Transverse colon (tissue), 4 donors: ENCODE measurements at places on chromosomes 5 and 9.

DNA sequence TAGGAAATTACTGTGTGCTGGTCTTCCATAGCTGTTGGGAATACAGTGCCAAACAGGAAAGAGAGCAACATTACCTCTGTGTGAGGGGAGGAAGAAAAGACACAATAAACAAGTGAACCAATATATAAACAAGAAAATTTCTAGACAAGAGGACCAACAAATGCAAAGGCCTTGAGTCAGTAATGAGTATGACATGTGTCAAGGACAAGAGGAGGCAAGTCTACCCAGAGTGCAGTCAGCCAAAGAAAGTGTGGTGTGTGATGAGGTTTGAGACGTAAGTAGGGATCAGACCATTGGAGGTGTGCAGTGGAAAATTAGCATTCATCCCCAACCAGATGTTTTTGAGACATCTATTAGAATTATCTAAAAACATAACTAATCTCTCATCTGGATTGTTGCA, 69.5 kb upstream of the CDH6 start:
- no peak for DNase-seq

DNA sequence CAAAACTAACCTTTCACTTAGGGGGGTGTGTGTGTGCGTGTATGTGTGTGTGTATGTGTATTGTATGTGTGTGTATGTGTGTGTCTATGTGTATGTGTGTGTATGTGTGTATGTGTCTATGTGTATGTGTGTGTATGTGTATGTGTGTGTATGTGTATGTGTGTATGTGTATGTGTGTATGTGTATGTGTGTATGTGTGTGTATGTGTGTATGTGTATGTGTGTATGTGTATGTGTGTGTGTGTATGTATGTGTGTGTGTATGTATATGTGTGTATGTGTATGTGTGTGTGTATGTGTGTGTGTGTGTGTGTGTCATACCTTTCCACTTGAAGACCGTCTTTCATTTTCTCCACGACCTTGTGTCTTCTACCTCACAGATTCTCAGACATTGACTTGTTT, 20.8 kb upstream of the FLT4 start:
- no peak for DNase-seq

DNA sequence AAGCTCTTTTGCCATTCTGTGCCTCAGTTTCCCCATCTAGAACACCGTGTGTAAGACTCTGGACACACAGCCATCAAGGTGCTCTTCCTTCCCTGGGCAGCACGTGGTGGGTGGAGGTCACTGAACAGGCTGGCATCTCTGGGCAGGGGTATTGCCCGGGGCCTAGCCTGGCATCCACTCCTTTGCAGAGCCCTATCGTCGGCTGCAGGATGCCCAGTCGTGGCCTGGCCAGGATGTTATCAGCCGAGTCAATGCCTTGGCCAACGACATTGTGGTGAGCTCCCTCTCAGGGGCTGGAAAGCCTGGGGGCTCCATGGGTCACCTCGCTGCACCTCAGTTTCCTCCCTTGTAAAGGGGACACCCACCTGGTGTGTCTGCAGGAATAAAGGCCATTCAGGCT, 4.0 kb downstream of the ADGRD2 start:
- no peak for DNase-seq

- DNase-seq, result no peak
Measured at GRCh38 chr9:17623965-17624364, 45.1 kb downstream of the SH3GL2 start.

GRCh38 chr5:132629230-132629944, 28.6 kb upstream of the IL13 start:
- DNase-seq, result no peak

DNA sequence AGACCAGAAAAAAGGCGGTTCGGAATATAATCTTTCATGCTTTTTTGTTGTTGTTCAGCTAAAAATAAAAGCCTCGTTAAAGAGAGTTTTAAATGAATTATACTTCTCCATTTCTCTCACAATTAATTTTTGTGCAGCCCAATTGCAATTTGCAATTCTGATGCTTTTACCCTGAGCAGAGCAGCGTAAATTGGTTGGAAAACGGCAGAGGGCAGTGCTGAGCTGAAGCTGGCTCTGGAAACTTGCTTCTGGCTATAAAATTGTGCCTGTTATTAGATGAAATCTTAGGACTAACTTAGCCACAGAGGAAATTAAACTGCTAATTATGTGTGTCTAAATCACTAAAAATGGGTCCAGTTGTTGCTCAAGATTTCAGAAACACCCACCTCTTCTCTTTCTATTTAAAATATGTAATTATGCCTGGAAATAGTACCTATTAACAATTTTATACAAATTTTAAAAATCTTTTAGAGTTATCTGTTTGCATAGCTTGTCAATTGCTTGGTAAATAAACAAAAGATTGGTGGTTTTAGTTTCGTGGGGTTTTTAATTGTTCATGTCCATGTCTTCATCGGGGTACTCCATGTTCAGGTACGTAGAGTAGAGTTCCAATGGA, 441.8 kb upstream of the TLE4 start:
- DNase-seq, result peak; percentile 29

GRCh38 chr9:104412238-104412637, 91.8 kb upstream of the OR13F1 start:
- DNase-seq, result no peak

- DNase-seq, result no peak
Measured at GRCh38 chr9:4069457-4070153, 230.3 kb downstream of the GLIS3 start.

DNA sequence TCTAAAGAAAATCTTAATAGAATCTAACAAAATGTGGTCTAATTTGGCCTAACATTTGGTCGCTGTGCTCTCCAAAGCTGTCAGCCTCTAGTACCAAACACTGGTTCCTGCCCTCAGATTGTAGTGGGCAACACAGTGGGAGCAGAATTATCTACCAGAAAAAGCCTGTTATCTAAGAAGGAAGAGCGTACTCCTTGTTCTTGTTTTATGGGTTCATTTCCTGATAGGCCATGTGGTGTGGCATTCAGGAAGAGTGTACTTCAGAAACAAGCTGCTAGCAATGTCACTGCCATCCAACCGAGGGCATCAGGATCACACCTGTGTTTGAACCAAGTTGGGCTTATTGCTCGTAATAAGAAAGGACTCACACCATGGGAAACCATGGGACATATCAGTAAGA, 487.9 kb upstream of the DAP start:
- DNase-seq, result no peak

DNA sequence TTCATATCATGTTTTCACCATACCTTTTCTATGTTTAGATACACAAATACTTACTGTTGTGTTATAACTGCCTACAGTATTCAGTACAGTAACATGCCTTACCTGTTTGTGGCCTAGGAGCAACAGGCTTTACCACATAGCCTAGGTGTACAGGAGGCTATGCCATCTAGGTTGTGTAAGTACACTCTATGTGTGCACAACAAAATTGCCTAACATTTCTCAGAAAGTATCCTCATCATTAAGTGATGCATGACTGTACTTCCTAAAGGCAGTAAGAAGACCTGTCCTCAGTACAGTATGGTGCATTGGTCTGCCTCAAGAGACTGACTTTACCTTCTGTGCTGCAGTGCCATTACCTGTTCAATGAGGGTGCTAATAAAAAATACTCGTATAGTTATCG, 7.9 kb downstream of the TXN start:
- no peak for DNase-seq

- no peak for DNase-seq
Measured at GRCh38 chr5:62124266-62124665, 181.7 kb upstream of the KIF2A start.

- peak; percentile 61 for DNase-seq
Measured at GRCh38 chr9:89405826-89406225, 87.5 kb downstream of the SECISBP2 start.

GRCh38 chr5:88671106-88671504, 211.9 kb downstream of the MEF2C start:
- no peak for DNase-seq

- peak; percentile 26 for DNase-seq
Measured at GRCh38 chr9:34992376-34992951, 2.9 kb downstream of the DNAJB5 start.

GRCh38 chr5:90231688-90232087, 177.9 kb downstream of the CETN3 start:
- DNase-seq, result no peak

- DNase-seq, result no peak
Measured at GRCh38 chr5:68243681-68244080, 28.1 kb downstream of the PIK3R1 start.

- DNase-seq, result no peak
Measured at GRCh38 chr9:108836781-108837180, 19.0 kb downstream of the ACTL7B start.

- no peak for DNase-seq
Measured at GRCh38 chr5:14102666-14103065, 40.5 kb upstream of the TRIO start.

- DNase-seq, result peak; percentile 47
Measured at GRCh38 chr9:133726401-133727276, 11.5 kb downstream of the SARDH start.
